DMS79 treated with DMSO at 0.1 percent for 48 hours (cell line): ENCODE measurements at places on chromosomes 3 and 15.

DNA sequence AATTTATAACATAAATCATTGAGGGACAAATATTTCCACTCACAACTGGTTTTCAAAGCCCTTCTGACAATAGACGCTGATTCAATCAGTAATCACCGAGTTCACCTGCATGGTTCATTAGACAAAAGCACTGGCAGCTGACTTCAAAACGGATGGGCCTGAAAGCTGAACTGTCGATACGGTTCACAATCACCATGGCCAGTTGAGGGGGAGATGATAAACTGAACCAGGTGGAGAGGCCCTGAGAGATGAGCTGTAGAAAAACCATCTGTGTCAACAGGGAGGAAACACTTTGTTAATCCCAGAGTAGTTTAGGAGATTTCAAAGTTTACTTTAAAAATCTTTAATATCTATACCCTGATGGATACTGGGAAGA, 75.0 kb downstream of the PEX5L start:
- no peak for DNase-seq

DNA sequence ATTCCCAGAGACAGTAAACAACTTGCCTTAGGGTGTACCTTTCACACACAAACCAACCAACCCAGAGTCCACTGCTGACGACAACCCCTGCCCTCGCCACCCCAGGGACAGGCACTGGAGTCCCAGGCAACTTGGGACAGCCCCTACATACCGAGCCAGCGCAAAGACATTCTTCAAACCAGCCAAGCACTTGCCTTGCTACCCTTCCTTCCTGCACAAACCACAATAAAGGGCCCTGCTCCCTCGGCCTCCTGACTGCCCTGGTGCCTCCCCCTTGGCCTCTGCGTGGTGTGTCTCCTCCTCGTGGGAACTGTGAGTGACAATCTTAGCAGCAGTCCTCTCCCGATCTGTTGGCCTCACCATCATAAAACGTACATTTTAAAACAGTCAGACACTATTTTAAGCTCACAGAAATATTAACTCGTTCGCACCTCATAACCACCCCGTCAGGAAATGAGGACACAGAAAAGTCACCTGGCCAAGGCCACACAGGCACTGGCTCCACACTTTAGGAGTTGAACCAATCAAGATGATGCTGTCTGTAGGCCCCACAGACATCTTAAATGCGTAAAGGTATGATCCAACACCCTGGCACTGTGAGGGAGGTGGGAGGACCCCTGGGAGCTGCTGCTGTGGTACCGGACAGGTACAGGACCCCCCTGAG, 113.8 kb downstream of the ADCY5 start:
- no peak for DNase-seq

DNA sequence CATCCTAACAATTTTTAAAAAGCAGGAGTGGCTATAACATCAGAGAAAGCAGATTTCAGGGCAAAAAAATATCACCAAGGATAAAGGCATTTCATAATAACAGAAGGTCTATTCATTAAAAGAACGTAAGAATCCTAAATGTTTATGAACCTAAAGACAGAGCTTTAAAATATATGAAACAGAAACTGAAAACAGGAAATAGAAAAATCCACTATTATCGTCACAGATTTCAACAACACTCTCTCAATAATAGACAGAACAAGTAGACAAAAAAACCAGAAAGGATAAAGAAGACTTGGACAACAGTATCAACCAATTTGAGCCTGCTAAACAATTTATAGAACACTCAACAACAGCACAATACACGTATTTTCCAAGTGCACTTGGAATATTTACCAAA, 71.4 kb downstream of the FBXL22 start:
- no peak for DNase-seq

DNA sequence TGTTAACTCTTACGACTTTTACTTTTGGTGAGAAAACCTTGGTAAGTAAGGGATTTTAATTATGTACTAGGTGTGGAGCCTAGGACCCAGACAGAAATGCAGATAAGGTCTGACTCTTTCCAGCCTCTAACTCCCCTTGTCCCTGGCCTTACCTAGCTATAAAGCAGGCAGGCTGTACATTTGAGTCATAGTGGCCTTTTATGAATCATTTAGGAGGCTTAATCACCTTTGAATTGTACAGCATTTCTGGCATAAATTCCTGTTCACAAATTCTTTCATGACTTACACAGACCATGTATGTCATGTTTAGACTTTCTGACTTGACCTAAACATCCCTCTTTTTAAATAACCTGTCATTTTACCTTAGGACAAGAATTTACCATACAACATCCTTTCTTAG, 47.4 kb downstream of the CHCHD4 start:
- no peak for DNase-seq

DNA sequence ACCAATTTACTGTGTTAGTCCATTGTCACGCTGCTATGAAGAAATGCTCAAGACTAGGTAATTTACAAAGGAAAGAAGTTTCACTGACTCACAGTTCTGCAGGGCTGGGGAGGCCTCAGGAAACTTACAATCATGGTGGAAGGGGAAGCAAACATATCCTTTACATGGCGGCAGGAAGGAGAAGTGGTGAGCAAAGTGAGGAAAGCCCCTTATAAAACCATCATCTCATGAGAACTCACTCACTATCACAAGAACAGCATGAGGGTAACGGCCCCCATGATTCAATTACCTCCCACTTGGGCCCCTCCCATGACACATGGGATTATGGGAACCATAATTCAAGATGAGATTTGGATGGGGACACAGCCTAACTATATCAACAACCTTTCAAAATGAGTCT, 20.2 kb downstream of the USF3 start:
- no peak for DNase-seq
